PC-3 (cell line): ENCODE measurements at places on chromosomes 2 and 18. TPM values are rescaled to one million over a fixed set of nuclear protein-coding genes. Genes with fewer than 3 reads are reported as not detected.

Gene NEU2
- total RNA-seq: 4.0 and 4.5 TPM in 2 replicates

Gene GPR45
- total RNA-seq: not detected in 2 replicates

Gene ARHGAP15
- not detected in 2 replicates for total RNA-seq

Gene COL6A3
- 45.0 and 53.4 TPM in 2 replicates for total RNA-seq

DNA sequence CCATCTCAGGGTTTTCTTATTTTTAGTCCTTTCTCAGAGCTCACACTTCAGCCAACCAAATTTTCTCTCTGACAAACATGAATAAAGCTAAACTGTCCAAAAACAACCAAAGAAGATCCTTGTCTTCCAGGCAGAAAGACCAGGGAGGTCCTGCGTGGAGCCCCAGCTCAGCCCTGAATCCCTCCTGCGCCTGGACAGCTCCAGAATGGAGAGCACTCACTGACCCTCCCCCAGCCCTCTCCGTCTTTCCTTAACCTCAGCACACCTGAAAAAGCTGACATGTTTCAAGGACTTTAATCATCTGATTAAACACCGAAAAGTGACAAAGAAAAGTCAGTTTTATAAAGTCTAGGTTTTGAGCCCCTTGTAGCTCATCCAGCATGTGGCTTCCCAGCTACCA, 22.9 kb upstream of the GNAL start:
- H3K36me3 ChIP-seq: no peaks in the 10 kb centered on the region
- no peak overlapping the region for H3K27ac ChIP-seq
- no peak overlapping the region for H3K4me3 ChIP-seq
- no peaks in the 10 kb centered on the region for H3K4me1 ChIP-seq
- no peak for DNase-seq

GRCh38 chr2:147482916-147483669, 361.7 kb upstream of the ACVR2A start:
- H3K36me3 ChIP-seq: no peaks in the 10 kb centered on the region
- H3K4me3 ChIP-seq: no peak overlapping the region
- peaks cover 11% of the 10 kb centered on the region for H3K4me1 ChIP-seq
- H3K27me3 ChIP-seq: no peaks in the 10 kb centered on the region
